ENCODE measurements at places on chromosomes 5 and 9.

DNA sequence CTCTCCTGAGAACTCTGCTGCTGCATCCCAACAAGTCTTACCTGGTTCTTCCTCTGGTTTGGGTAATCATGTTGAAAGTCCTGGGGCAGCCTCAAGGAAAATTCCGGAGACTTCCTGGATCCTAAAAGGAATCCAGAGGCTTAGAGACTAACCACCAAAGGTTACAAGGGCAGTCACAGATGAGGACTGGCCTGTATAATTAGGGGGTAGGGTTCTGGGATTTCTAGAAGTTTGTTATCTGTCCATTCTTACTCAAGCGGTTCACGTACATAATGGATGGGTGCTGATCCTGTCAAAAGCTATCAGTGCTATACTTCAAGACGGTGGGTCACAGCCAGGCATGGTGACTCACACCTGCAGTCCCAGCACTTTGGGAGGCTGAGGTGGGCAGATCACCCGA lies 51.4 kb upstream of the EPB41L4B start:
- no peak for DNase-seq

- DNase-seq: no peak
These were observed 16.9 kb downstream of the DNAJC18 start for GRCh38 chr5:139422307-139422893.

DNA sequence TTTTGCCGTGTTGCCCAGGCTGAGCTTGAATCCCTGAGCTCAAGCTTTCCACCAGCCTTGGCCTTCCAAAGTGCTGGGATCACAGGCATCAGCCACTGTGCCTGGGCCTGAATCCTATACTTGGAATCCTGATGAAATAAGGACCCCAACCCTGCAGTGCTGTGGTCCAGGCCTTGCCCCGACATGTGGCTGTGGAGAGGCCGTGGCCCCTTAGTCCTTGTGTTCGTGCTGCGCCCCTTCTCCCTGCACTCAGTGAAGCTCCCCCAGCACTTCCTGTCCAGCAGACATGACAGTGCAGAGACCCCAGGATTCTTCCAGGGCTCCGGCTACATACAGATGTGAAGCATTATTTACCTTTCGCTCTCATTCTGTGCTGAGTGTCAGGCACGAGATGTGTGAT lies 52.9 kb downstream of the EHMT1 start:
- DNase-seq: no peak

DNA sequence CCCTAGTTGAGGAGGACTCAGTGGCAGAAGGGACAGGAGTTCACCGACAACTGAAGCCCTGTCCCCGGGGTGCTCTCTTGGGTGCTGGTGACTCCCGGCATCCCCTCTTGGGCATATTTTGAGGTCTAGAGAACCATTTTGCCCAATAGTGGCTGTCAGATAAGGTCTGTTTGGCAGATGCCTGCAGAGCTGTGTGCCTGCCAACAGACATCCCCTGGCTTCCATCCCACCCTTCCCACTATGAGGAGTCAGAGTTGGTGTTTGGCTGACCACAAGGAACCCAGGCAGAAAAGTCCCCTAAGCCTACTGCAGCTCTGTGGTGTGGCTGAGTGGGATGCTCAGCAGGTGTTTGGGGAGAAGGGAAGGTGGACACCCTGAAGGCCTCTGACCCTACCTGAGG lies 207.0 kb downstream of the AUH start:
- DNase-seq: no peak

DNA sequence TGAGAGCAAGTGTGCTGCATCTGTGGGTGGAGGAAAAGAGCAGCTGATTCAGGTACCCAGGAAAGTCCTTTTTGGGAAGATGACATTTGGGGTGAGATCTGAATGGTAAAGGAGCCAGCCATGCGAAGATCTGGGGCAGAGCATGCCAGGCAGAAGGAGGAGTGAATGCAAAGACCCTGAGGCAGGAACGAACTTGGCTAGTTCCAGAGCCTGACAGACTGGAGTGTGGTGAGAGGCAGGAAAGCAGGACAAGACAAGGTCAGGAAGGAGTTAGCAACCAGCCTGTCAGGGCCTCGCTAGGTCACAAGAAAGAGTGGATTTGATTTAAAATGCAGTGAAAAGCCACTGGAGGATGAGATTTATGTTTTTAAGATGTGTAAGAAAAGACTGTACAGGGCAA lies 28.2 kb downstream of the RGS7BP start:
- no peak for DNase-seq
